ENCODE measurements at places on chromosomes 7 and 10. TPM values are rescaled to one million over a fixed set of nuclear protein-coding genes. Genes with fewer than 3 reads are reported as not detected.

The NUTM2D gene
- total RNA-seq = 1.7 TPM

The C10orf62 gene
- not detected for total RNA-seq

The CREB5 gene
- 4.4 TPM for total RNA-seq

The COX19 gene
- total RNA-seq = 6.1 TPM

The ZNF735 gene
- total RNA-seq = not detected

The GRID2IP gene
- not detected for total RNA-seq

The CFAP70 gene
- 0.13 TPM for total RNA-seq

The LBX1 gene
- total RNA-seq = not detected

The MBL2 gene
- total RNA-seq = not detected

The EPC1 gene
- total RNA-seq = 16.8 TPM

The NRP1 gene
- total RNA-seq = 87.4 TPM

The FAM25C gene
- 1.7 TPM for total RNA-seq

The GLCCI1 gene
- total RNA-seq = 1.1 TPM

The GRM3 gene
- not detected for total RNA-seq

The KDM7A gene
- 2.5 TPM for total RNA-seq

The GSTO2 gene
- total RNA-seq = 1.9 TPM

The SLC13A1 gene
- total RNA-seq = not detected

The FGFBP3 gene
- total RNA-seq = 2.1 TPM

The ZEB1 gene
- total RNA-seq = 10.8 TPM

The LIPN gene
- not detected for total RNA-seq

The CEP55 gene
- 73.3 TPM for total RNA-seq

The WDR11 gene
- 23.7 TPM for total RNA-seq

The TMEM184A gene
- total RNA-seq = 8.8 TPM

The PTPRZ1 gene
- not detected for total RNA-seq

The CXCL12 gene
- 0.14 TPM for total RNA-seq

The SPDYE16 gene
- not detected for total RNA-seq

The SEC61G gene
- 480 TPM for total RNA-seq

The FOXP2 gene
- total RNA-seq = not detected

The KRIT1 gene
- total RNA-seq = 29.3 TPM

The COL17A1 gene
- total RNA-seq = 2.2 TPM

The INMT gene
- not detected for total RNA-seq

The GPR26 gene
- not detected for total RNA-seq

The SEMA3E gene
- 2.0 TPM for total RNA-seq

The ST8SIA6 gene
- 0.09 TPM for total RNA-seq

The TCF7L2 gene
- 27.8 TPM for total RNA-seq

Data from A549 treated with dexamethasone at 1 μM for 4 hours (cell line).